Stimulated activated CD4-positive, alpha-beta T cell treated with anti-CD3 and anti-CD28 coated beads, Interleukin-1b, Interleukin-23, amount 100 ng/mL, for 4 hours (primary cell): ENCODE measurements at places on chromosomes 5 and 9.

GRCh38 chr9:87201351-87201751 is 254.0 kb upstream of the GAS1 start:
- no peak for DNase-seq

GRCh38 chr5:109992264-109992915 is 302.7 kb downstream of the MAN2A1 start:
- no peak for DNase-seq

- DNase-seq = no peak
Observed at GRCh38 chr5:34005211-34005610, 2.6 kb downstream of the AMACR start.

GRCh38 chr5:87924436-87924835 is 344.2 kb downstream of the TMEM161B start:
- no peak for DNase-seq

DNA sequence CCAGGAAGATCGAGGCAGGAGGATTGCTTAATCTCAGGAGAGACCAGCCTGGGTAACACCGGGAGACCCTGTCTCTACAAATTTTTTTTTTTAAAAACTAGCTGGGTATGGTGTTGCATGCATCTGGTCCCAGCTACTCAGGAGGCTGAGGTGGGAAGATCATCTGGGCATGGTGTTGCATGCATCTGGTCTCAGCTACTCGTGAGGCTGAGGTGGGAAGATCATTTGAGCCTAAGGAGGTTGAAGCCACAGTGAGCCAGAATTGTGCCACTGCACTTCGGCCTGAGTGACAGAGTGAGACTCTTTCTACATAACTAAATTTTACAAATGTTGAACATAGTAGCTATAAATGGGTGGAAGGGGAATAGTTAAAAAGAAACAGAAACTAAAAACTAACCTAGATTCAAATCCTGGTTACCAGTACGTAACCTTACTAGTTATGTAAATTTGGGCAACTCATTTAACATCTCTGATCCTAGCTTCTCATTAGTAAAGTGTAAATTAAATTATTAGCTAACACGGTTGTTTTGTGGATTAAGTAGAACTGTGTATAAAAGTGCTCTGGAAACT is 41.7 kb downstream of the TMEM161B start:
- no peak for DNase-seq

GRCh38 chr5:135211083-135211790 is 177.2 kb upstream of the PITX1 start:
- no peak for DNase-seq

DNA sequence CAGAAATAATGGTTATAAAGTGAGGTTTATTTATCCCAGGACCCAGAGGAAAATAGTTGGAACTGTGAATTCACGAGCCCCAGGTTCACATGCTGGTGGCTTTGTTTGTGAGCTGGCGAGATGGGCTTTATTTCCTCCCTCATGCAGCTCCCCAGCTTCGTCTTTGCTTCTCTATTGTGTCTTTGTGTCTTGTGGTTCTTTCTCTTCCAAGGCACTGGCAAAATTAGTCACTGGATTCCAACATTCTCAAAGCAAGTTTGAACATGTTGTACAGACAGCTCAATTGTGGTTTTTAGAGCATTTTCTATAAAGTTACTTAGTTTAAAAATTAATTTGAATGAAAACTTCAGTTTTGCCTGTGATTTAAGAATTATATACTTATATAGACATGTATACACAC is 7.2 kb downstream of the NDUFS6 start:
- DNase-seq = no peak

GRCh38 chr9:7341571-7341970 is 458.0 kb downstream of the DMAC1 start:
- DNase-seq = no peak
